ENCODE measurements at places on chromosomes 11 and 22.

DNA sequence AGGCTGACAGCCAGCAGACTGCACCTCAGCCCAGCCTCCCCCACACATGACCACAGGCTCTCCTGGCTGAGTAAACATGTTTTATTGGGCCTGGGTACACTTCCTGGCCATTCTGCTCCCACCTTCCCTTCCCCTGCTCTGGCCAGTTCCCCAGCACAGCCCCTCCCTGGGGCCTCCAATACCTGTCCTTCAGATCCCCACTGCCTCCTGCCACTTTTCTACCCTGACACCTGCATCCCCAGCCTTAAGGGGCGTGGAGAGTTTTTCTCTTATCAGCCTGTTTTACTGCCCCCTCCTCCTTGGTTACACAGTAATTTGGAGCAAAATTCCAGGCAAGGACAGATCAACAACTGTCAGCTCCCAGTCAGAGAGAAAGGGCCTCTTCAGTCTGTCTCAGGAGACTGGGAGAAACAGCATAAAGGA, at the start of gene ISX:
TSS of gene ISX (plus strand) at position 363 of the 423 bp plus-strand sequence. CDS start 930 bp downstream, outside the sequence.
- H3K4me1 ChIP-seq, result no peaks in the 10 kb centered on the region
- no peak within 1 kb of the TSS for H3K27ac ChIP-seq
- H3K36me3 ChIP-seq, result no peaks in the 10 kb centered on the region
- no peak for DNase-seq
- no peak within 1 kb of the TSS for H3K4me3 ChIP-seq

- DNase-seq, result no peak
- no peaks in the 10 kb centered on the region for H3K4me1 ChIP-seq
- no peak overlapping the region for H3K27ac ChIP-seq
- no peaks in the 10 kb centered on the region for H3K27me3 ChIP-seq
- H3K36me3 ChIP-seq, result peaks cover 73% of the 10 kb centered on the region
Observed at GRCh38 chr22:40911772-40912171, 39.4 kb upstream of the RBX1 start.

DNA sequence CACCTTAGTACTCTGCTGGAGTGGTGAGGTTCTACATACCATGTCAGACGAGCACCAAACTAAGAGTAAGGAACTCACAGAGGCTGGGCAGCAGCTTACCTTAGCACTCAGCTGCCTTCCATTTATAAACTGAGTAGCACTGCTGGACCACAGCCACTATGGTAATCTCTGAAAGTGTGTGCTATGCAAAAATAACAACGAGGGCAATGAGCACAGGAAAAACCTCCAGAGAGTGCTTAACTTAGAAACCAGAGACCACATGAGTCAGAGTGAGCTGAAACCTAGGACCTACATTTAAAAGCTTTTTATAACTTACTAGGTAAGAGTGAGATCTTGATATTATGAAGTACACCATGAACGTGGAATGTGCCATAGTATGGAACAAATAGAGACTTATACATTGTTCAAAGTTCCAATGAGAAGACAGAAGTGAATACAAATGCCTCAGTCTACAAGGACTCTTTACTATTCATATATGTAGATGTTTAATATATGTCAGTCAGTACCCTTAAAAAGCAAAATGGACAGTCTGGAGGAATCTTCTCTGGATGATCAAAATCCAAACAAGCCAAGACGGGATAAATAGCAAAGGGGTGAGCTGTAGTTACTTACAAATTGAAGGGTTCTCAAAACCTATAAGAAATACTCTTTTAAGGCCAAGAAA, 17.2 kb upstream of the CD59 start:
- no peak overlapping the region for H3K4me3 ChIP-seq
- no peaks in the 10 kb centered on the region for H3K4me1 ChIP-seq
- no peaks in the 10 kb centered on the region for H3K27me3 ChIP-seq
- DNase-seq, result no peak

DNA sequence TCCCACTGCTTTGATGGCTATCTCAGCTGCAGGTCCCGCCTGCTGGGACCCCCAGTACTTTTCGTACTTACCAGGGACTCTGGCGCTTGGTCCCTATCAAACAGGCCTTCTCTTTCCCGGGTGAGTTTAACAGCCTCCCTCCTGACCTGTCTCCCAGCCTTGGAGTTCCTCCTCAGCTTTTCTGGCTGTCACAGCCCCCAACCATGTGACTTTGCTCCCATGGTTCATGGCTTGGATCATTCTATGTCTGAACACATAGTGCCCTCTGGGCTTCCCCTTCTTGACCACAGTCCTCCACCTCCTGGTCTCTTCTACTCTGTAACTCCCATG, 56.9 kb downstream of the PARVA start:
- H3K27ac ChIP-seq, result peak overlapping the region; percentile 56
- H3K4me1 ChIP-seq, result peaks cover 45% of the 10 kb centered on the region
- H3K27me3 ChIP-seq, result no peaks in the 10 kb centered on the region
- H3K4me3 ChIP-seq, result no peak overlapping the region
- no peaks in the 10 kb centered on the region for H3K36me3 ChIP-seq

GRCh38 chr11:99781074-99781473, 760.3 kb downstream of the CNTN5 start:
- H3K27ac ChIP-seq, result no peak overlapping the region
- H3K27me3 ChIP-seq, result no peaks in the 10 kb centered on the region
- DNase-seq, result no peak

DNA sequence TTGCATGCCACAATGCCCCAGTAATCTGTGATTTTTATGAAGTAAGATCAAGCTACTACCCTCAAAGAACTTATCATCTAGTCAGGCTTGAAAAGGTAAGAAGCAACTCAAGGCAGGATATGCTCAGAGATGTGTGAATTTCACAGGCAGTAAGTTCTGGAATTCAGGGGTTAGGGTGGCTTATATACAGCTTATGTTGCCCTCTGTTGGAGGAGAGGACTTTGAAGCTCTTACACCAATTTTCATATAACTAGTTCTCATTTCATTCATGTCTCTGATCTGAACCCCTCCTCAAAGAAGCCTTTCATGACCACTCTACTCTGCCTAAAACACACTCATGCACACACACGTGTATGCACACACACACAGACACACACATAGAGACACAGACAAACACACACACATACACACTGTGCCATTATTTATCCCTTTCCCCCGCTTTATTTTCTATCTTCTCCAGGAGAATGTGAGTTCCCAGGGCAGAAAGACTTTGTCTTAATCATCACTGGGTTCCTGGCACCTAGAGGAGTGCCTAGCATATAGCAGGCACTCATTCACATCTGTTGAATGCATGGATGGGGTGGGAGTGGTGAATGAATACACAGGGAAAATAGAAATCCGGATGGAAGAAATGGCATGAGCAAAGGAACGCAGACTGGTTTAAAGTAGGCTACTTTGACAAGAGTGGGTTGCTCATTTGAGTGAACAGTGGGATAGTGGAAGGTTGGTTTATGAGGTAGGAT, 220.7 kb upstream of the ZBED5 start:
- no peak overlapping the region for H3K27ac ChIP-seq
- no peaks in the 10 kb centered on the region for H3K4me1 ChIP-seq
- H3K27me3 ChIP-seq, result no peaks in the 10 kb centered on the region
- DNase-seq, result no peak
- no peak overlapping the region for H3K4me3 ChIP-seq
- H3K36me3 ChIP-seq, result no peaks in the 10 kb centered on the region

GRCh38 chr11:69501121-69501489, 19.6 kb downstream of the LINC01488 start:
- H3K4me1 ChIP-seq, result peaks cover 23% of the 10 kb centered on the region
- no peak for DNase-seq
- no peaks in the 10 kb centered on the region for H3K27me3 ChIP-seq
- no peaks in the 10 kb centered on the region for H3K36me3 ChIP-seq

DNA sequence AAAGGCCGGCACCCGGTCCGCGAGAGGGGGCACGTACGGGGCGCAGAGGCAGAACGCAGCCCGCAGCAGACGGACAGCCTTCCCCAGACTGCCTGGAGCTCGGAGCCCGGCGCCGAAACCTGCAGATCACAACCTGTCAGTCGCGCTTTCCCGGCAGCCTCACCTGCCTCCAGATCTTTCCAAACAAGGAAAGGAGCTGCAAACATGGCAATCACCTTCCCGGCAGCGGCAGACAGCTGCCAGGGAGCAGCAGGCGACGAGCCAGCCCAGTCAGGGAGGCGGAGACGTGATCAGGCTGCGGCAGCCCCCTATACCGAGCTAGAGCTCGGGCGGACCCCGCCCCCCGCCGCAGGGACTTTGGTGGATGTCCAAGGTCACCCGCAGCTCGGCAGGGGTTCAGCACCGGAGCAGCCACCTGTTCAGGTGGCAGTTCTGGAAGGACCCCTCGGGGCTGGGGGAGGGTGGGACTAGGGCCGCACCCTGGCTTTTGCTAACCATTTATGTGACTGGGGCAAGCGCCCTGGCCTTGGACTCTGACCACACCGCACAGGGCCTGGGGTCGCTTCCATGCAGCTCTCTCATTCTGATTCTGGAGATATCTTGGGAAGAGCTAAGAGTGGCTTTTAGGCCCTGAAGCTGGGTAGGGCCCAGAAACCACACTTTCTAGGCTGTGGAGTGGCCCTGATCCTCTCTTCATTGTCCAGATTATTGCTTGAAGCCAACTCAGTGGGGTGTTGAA, 143.8 kb downstream of the NECTIN1 start:
- peak overlapping the region; percentile 57 for H3K4me3 ChIP-seq
- H3K36me3 ChIP-seq, result no peaks in the 10 kb centered on the region
- peaks cover 7% of the 10 kb centered on the region for H3K27me3 ChIP-seq
- no peak for DNase-seq
- H3K27ac ChIP-seq, result peak overlapping the region; percentile 91

GRCh38 chr11:1226986-1227550, 4.2 kb downstream of the MUC5B start:
- peaks cover 98% of the 10 kb centered on the region for H3K27me3 ChIP-seq
- DNase-seq, result peak; percentile 76
- no peak overlapping the region for H3K4me3 ChIP-seq

- no peak overlapping the region for H3K27ac ChIP-seq
- peaks cover 19% of the 10 kb centered on the region for H3K27me3 ChIP-seq
Observed at GRCh38 chr11:115626414-115626813, 122.2 kb upstream of the CADM1 start.

DNA sequence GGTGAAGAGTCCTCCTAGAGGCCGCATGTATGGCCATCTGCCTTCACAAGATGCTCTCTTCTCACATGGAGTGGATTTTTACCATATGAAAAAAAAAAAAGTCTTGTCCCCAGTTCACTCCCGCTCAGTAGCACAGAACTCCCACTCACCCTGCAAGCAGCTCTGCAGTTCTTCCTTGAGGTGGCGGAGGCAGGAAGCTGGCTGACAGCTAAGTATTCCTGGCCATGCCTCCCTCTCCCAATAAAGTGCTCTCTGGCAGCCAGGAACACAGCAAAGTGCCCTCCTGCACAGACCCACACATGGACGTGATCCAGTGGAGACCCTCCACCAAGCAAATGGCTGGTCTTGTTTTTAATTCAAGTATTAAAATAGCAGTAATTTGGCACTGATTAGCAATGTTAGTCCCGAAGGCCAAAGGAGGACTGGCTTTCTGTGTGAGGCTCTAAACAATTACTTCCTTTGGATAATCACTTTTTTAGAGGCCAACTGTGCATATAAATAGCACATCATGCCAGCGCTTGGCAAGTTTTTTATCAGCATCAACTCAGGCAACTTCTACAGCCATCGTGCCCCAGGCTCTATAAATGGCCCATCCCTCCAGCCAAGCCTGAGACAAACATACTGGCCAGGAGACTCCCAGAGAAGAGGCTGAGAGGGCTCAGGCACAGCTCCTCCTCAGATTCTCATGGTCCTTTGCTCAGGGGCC, 413.6 kb downstream of the OPCML start:
- no peaks in the 10 kb centered on the region for H3K27me3 ChIP-seq
- no peak for DNase-seq
- H3K27ac ChIP-seq, result no peak overlapping the region

- H3K36me3 ChIP-seq, result no peaks in the 10 kb centered on the region
- no peak overlapping the region for H3K27ac ChIP-seq
- no peaks in the 10 kb centered on the region for H3K4me1 ChIP-seq
- H3K27me3 ChIP-seq, result peaks cover 30% of the 10 kb centered on the region
- DNase-seq, result no peak
Observed at GRCh38 chr11:11667056-11667455, 45.3 kb upstream of the GALNT18 start.

DNA sequence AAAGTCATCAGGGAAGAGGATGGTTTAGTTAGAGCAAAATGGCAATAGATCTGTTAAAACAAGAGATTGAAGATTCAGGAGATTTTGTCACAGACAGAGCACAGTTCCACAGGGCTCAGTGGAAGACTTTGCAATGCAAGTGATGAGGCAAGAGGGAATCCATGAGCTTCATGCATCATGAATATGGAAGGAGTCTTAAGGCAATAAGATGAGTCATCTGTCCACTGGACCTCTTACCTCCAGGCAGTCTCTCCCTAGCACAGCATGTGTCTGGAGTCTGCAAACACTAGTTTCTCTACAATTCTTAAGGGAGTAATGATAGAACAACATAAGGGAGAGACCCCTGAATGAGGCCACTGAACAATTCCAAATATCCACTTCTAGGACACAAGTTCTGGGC, 245.7 kb downstream of the NXPE2 start:
- H3K4me1 ChIP-seq, result no peaks in the 10 kb centered on the region
- no peak overlapping the region for H3K4me3 ChIP-seq
- no peak for DNase-seq
- no peak overlapping the region for H3K27ac ChIP-seq

GRCh38 chr11:128914216-128915148, 23.3 kb downstream of the KCNJ5 start:
- H3K4me3 ChIP-seq, result no peak overlapping the region
- DNase-seq, result no peak
- H3K36me3 ChIP-seq, result no peaks in the 10 kb centered on the region
- H3K27me3 ChIP-seq, result no peaks in the 10 kb centered on the region
- peaks cover 34% of the 10 kb centered on the region for H3K4me1 ChIP-seq
- peak overlapping the region; percentile 12 for H3K27ac ChIP-seq

DNA sequence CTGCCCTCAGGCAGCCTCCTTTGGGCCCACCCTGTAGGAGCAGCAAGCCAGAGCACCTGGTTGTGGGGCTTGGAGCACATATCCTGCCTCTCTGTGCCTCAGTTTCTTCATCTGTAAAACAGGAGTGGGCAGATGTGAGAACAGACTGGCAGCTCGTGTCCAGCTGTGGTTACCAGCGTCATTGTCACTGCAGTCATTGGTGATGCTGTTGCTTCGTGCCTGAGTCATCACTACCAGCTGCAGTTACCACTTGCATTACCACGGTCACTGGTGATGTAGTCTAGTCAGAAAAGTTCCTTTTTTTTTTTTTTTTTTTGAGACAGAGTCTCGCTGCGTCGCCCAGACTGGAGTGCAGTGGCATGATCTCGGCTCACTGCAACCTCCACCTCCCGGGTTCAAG, 20.4 kb downstream of the RSPH14 start:
- no peaks in the 10 kb centered on the region for H3K4me1 ChIP-seq
- no peak for DNase-seq
- H3K27ac ChIP-seq, result no peak overlapping the region
- H3K36me3 ChIP-seq, result no peaks in the 10 kb centered on the region
- H3K27me3 ChIP-seq, result no peaks in the 10 kb centered on the region

DNA sequence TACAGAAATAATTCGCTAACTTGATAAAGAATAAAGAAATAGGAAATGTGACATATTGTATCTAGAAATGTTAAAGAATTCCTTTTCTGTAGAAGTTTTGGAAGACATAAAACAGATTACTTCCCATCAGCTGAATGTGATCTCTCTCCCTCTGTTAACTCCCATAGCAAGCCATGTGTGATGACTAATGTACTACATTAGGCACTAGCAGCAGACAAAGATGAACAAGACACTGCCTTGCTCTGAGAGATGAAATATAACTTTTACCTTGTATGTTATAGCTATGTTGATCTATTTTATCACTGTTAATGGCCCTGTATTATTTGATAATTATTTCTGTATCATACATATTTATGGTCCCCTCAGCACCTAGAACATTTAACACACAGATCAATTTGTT, 817.2 kb downstream of the LRRC4C start:
- H3K36me3 ChIP-seq, result no peaks in the 10 kb centered on the region
- H3K4me1 ChIP-seq, result no peaks in the 10 kb centered on the region
- H3K27me3 ChIP-seq, result no peaks in the 10 kb centered on the region

Measured in suprapubic skin (tissue), 4 donors.